Stimulated activated naive B cell treated with anti-CD40 and anti-IgM and Interleukin-4, amounts not matched to agents 10 μg/mL and 1 μg/mL and 100 μg/mL, for 72 hours (primary cell): ENCODE measurements at places on chromosomes 3 and 15.

DNA sequence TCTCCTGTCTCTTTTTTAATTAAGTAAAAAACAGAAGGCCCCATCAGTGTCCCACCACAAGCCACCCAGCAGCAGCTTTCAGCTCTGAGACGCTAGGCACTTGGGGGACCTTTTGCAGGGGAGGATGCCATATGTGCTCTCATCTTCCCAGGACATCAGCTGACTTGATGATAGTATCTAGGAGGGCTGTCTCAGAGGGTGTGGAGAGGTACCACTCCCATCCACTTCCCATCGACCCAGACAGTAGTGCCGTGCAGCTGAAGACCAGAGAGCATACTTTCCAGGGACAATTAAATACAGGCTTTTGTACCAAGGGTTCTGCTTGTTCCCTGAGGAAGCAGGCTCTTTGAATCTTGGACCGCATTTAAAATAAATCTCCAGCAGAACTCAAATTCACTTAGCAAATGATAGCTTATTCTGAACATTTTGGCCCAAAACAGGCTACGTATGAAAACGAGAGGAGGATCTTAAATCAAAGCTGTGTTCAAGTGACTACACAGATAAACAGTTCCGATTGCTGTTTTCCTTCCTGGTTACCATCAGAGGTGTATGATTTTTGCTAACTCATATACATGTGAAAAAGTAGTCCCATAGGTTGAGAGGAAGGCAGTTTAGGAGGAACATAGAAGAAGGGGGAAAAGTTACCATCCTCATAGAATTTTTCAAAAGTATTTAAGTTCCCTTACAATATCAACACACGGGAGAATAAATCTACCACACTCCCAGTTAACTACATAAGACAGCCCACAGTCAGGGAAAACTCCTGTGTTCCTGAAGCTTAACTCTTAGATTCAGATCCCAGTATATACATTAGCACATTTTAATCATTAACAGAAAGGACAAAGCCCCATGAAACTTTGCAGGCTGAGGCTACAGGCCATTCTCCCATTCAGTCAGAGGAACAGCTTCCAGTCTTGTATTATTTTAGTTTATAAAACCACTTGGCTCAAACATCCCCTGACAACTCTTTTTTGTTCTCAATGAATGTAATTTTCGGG, 9.5 kb downstream of the WNT5A start:
- peaks cover 76% of the 10 kb centered on the region for H3K27me3 ChIP-seq
- DNase-seq, result no peak
- no peaks in the 10 kb centered on the region for H3K4me1 ChIP-seq

GRCh38 chr3:31295150-31295765, 237.5 kb upstream of the STT3B start:
- no peaks in the 10 kb centered on the region for H3K4me1 ChIP-seq
- DNase-seq, result no peak
- no peak overlapping the region for H3K4me3 ChIP-seq

DNA sequence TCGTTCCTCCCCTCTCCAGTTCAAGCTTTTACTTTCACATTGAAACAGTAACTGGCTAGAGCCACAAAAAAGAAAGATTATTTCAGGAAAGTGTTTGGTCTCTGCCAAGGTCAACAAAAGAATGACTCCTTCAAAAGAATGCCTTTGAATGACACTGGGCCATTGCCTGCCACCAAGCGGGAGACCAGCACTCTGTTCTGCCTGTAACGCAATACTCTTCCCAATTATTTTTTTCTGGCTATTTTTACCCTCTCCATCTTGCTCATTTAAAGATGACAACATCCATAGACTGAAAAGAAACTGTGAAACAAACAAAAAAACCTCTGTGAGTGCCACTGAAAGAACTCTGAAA, 37.3 kb downstream of the EHHADH start:
- H3K4me1 ChIP-seq, result no peaks in the 10 kb centered on the region
- H3K36me3 ChIP-seq, result no peaks in the 10 kb centered on the region
- no peak overlapping the region for H3K27ac ChIP-seq
- H3K4me3 ChIP-seq, result no peak overlapping the region
- no peaks in the 10 kb centered on the region for H3K27me3 ChIP-seq

- DNase-seq, result no peak
- H3K27me3 ChIP-seq, result no peaks in the 10 kb centered on the region
Observed at GRCh38 chr3:30655187-30655812, 48.9 kb downstream of the TGFBR2 start.

- H3K27me3 ChIP-seq, result peaks cover 18% of the 10 kb centered on the region
- no peak overlapping the region for H3K4me3 ChIP-seq
- no peaks in the 10 kb centered on the region for H3K36me3 ChIP-seq
- no peaks in the 10 kb centered on the region for H3K4me1 ChIP-seq
Observed at GRCh38 chr3:148903941-148904340, 38.8 kb downstream of the CPA3 start.

DNA sequence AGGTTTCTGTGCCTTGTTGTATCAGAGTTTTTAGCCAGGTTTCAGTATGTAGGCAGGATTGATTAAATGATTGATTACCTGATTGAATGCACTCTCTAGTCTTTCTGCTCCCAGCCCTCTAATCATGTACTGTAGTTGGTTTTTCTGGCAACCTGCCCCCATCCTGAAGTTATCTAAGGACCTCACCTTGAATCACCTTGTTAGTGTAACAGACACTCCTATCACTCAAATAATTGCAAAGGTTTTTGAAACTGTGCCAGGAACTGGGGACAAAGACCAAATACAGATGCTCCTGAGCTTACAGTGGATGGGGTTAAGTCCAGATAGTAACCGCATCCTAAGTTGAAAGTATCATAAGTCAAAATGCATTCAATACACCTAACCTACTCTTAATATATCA, 141.5 kb upstream of the EIF1B start:
- no peak overlapping the region for H3K27ac ChIP-seq
- H3K36me3 ChIP-seq, result peaks cover 2% of the 10 kb centered on the region
- peaks cover 7% of the 10 kb centered on the region for H3K27me3 ChIP-seq
- H3K4me1 ChIP-seq, result no peaks in the 10 kb centered on the region
- no peak overlapping the region for H3K4me3 ChIP-seq

GRCh38 chr3:134260987-134261386, 10.3 kb upstream of the RYK start:
- H3K27ac ChIP-seq, result no peak overlapping the region
- peaks cover 7% of the 10 kb centered on the region for H3K4me1 ChIP-seq
- no peak overlapping the region for H3K4me3 ChIP-seq
- H3K27me3 ChIP-seq, result peaks cover 30% of the 10 kb centered on the region

DNA sequence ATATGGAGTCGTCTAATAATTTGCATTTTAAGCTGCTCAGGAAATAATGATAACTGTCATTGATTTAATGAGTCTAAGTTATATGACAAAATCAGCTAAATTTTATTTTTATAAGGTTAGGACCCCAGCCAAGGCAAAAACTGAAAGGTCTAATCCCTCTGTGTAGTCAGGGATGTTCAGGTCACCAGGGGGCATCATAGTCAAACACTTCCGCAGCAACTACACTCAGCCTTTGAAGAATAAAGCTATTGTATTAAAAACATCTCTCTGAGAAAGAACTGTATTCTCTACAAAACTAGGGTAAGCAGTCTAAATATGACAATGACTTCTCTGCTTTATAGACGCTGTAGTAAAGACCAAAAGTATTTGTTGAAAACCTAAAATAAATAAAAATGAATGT, 15.0 kb downstream of the INTS14 start:
- no peak for DNase-seq
- peaks cover 2% of the 10 kb centered on the region for H3K4me1 ChIP-seq
- no peak overlapping the region for H3K4me3 ChIP-seq
- no peak overlapping the region for H3K27ac ChIP-seq

DNA sequence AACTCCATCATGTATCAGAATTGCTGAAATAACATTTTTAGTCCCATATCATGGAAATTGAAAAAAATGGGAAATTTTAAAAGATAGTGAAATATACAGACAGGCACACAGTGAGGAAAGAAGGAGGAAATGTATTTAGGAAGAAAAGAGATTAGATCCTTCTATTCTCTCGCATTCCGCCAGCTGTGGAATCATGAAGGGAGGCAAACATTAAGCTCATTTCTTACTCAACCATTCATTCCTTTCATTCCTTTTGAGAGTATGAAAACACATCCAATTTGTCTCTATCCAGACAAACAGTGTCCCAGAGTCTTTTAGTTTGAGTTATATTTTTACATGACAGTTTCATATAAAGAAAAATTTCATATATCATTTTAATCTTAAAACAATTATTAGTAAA, 52.5 kb upstream of the KCNMB2 start:
- no peaks in the 10 kb centered on the region for H3K36me3 ChIP-seq
- no peak for DNase-seq
- H3K27ac ChIP-seq, result no peak overlapping the region
- peaks cover 13% of the 10 kb centered on the region for H3K27me3 ChIP-seq
- H3K4me1 ChIP-seq, result peaks cover 11% of the 10 kb centered on the region

DNA sequence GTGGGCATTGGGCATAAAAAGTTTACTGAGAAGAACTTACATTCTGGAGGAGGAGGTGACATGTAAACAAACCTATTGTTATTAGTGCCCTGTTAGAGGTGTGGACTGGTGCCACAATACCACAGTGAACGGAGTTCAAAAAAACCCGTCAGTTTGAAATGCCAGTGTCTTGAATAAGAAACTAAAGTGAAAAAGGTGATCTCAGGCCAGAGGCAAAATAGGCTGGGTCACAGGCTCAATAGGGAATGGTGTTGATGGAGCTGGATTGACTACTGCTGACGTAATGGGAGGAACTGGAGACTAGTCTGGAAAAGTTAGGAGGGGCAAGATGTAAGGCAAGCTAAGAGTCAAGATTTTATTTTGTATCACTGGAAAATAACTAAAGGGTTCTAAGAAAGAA, 1.6 kb upstream of the DCBLD2 start:
- H3K27ac ChIP-seq, result no peak overlapping the region
- no peak for DNase-seq
- no peak overlapping the region for H3K4me3 ChIP-seq
- H3K36me3 ChIP-seq, result no peaks in the 10 kb centered on the region
- peaks cover 7% of the 10 kb centered on the region for H3K4me1 ChIP-seq
- H3K27me3 ChIP-seq, result peaks cover 7% of the 10 kb centered on the region

GRCh38 chr3:127722091-127722784, 49.5 kb downstream of the ABTB1 start:
- H3K36me3 ChIP-seq, result peaks cover 26% of the 10 kb centered on the region
- peaks cover 5% of the 10 kb centered on the region for H3K4me1 ChIP-seq
- DNase-seq, result no peak
- peaks cover 5% of the 10 kb centered on the region for H3K27me3 ChIP-seq

GRCh38 chr3:131711114-131711768, 208.5 kb upstream of the MRPL3 start:
- DNase-seq, result no peak
- no peak overlapping the region for H3K4me3 ChIP-seq
- no peaks in the 10 kb centered on the region for H3K36me3 ChIP-seq
- H3K27ac ChIP-seq, result no peak overlapping the region

- no peaks in the 10 kb centered on the region for H3K36me3 ChIP-seq
- H3K27ac ChIP-seq, result no peak overlapping the region
- no peaks in the 10 kb centered on the region for H3K4me1 ChIP-seq
- no peak for DNase-seq
- no peak overlapping the region for H3K4me3 ChIP-seq
Observed at GRCh38 chr15:66798426-66799061, 96.5 kb downstream of the SMAD6 start.

- DNase-seq, result no peak
- no peaks in the 10 kb centered on the region for H3K4me1 ChIP-seq
- H3K4me3 ChIP-seq, result no peak overlapping the region
- H3K27ac ChIP-seq, result no peak overlapping the region
- no peaks in the 10 kb centered on the region for H3K36me3 ChIP-seq
Observed at GRCh38 chr3:56296361-56296760, 171.9 kb downstream of the ERC2 start.

- DNase-seq, result no peak
- H3K4me3 ChIP-seq, result no peak overlapping the region
- no peak overlapping the region for H3K27ac ChIP-seq
- no peaks in the 10 kb centered on the region for H3K27me3 ChIP-seq
- no peaks in the 10 kb centered on the region for H3K36me3 ChIP-seq
Observed at GRCh38 chr15:25237291-25237978, 201.4 kb downstream of the UBE3A start.

- peaks cover 32% of the 10 kb centered on the region for H3K36me3 ChIP-seq
- peak overlapping the region; percentile 2 for H3K27ac ChIP-seq
- no peaks in the 10 kb centered on the region for H3K27me3 ChIP-seq
- peaks cover 10% of the 10 kb centered on the region for H3K4me1 ChIP-seq
Observed at GRCh38 chr3:143036557-143036956, 35.2 kb downstream of the U2SURP start.

DNA sequence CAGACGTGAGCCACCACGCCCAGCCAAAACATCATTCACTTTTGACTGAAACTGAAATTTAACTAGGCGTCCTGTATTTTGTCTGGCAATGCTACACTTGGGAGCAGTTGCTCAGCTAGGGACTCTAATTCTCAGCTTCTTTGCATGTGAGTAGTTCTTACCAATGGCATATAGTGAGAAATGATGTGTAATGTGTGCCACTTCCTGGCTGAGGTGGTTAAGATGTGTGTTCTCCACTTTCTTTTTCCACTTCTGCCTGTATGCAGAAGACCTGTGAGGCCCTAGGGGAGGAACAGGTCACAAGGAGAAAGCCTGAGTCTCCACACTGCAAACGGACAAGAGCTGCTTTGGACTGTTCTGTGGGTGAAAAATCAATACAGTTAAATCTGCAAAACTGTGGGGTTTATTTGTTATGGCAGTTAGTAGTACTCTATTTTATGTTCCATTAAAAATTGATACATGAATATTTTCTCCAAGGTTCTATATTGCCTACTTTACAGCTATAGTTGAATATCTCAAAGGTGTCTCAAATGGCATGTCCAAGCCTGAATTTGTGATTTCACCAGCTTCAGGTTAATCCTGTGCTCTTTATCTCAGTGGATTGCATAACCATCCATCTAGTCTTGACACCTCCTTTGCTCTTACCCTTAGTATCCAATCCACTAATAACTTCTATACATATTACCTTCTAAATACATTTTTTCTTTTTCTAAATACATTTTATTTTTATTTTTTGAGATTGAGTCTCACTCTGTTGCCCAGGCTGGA, 59.3 kb downstream of the NR1D2 start:
- no peaks in the 10 kb centered on the region for H3K36me3 ChIP-seq
- no peaks in the 10 kb centered on the region for H3K27me3 ChIP-seq
- H3K4me1 ChIP-seq, result peaks cover 8% of the 10 kb centered on the region
- DNase-seq, result no peak
- H3K27ac ChIP-seq, result no peak overlapping the region
- H3K4me3 ChIP-seq, result no peak overlapping the region

GRCh38 chr15:51483520-51483919, 139.1 kb downstream of the DMXL2 start:
- no peaks in the 10 kb centered on the region for H3K4me1 ChIP-seq
- H3K27ac ChIP-seq, result no peak overlapping the region

DNA sequence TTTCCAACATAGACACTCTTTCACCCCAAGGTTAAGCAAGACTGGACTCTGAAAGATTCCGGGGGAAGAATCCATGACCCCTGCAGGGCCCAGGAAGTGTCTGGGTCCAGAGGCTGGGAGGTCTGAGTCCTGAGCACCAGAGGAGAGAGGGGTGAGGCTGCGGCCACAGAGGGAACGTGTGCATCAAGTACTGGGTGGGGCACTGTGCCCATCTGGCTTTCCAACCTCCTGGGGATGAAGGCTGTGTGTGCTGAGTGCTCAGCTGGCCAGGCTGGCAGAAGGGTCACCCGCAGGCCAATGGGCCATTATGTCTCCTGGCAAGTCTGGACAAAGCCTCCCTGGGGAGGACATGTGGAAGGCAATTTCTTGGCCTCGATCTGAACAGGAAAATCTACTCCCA, 3.3 kb downstream of the CHRNA3 start:
- H3K4me3 ChIP-seq, result no peak overlapping the region
- no peaks in the 10 kb centered on the region for H3K36me3 ChIP-seq
- peaks cover 9% of the 10 kb centered on the region for H3K4me1 ChIP-seq
- no peak overlapping the region for H3K27ac ChIP-seq
